Stimulated activated CD4-positive, alpha-beta T cell treated with anti-CD3 and anti-CD28 coated beads, Interleukin-2, amount 100 ng/mL, for 24 hours (primary cell): ENCODE measurements at places on chromosomes 13 and 19.

GRCh38 chr19:3585301-3586126, at the start of gene GIPC3:
GIPC3 (plus strand) TSS chr19:3585478; CDS start chr19:3585598, 120 bp downstream.
- DNase-seq: no peak

- no peak for DNase-seq
Observed at GRCh38 chr13:46149272-46150133, 32.5 kb downstream of the LCP1 start.

DNA sequence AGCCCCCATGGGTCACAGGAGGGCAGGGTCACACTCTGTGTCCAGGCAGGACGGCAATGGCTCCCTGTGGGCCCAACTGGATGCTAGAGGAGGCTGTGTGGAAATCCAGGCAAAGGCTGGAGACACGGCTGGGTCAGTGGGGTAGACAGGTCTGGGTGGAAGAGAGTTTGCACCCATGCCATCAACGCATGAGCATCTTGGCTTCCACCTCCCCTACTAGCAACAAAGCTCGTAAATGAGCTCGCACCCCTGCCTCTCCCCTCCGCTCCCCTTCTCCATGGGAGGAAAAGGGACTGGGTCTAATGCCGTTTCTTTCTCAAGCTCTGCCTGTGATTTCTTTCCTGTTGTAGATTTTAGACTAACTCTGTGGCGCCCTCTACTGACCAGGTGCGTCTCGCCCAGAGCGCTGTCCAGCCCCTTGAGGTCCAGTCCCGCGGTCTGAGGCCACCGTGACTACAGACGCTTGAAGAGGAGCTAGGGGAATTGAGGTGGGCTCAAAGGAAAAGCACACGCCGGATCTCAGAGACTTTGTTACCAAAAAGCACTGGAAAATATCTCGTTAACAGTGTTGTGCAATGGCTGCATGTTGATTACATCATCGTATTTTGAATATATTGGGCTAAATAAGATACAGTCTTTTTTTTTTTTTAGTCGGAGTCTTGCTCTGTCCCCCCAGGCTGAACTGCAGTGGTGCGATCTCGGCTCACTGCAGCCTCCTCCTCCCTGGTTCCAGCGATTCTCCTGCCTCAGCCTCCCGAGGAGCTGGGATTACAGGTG, 50.7 kb upstream of the USP29 start:
- DNase-seq: no peak

DNA sequence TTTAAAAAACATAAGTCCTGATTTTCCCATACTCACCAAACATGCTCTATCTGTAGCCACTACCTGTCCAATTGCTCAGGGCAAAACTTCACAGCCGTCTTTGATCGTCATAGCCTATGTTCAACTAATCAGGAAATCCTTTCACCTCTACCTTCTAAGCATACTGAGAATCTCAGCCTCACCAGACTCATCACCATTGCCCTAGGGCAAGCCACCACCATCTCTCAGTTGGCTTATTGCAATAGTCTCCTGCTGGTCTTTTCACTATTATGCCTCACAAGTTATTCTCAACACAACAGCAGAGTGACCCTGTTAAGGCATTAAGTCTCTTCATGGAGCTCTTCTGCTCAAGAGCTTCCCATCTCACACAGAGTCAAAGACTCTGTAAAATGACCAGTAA, 260.4 kb upstream of the MAB21L1 start:
- DNase-seq: no peak

DNA sequence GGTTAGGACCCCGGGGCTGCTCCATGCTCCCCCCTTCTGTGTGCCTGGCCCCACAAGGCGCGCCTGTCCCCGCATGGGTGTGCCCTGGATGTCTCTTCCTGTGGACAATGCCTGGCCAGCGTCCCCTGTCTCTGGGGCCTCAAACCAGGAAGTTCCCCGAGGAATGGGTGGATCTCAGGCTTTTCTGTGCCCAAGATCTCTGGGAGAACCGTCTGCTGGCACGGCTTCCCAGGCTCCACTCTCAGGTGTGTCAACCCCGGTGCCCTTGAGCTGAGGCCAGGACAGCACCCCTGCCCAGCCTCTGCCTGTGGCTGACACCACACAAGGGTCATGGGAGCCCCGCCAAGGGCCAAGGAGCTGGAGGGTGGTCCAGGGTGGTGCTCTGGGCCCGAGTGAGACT, 15.7 kb downstream of the ZNF444 start:
- DNase-seq: no peak

DNA sequence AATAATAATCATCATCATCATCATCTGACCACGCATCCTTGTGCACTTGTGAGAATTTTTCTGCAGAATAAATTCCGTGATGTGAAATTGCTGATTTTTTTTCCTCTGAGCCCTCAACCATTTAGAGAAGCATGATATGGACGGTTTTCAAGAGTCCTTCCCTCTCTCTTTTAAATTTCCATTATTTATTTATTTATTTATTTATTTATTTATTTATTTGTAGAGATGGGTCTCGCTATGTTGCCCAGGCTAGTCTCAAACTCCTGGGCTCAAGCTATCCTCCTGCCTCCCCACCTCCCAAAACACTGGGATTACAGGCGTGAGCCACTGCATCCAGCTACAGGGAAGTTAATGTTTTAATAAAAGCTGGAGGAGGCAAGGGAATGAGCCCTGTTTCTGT, 39.6 kb downstream of the CACNA1A start:
- DNase-seq: no peak

DNA sequence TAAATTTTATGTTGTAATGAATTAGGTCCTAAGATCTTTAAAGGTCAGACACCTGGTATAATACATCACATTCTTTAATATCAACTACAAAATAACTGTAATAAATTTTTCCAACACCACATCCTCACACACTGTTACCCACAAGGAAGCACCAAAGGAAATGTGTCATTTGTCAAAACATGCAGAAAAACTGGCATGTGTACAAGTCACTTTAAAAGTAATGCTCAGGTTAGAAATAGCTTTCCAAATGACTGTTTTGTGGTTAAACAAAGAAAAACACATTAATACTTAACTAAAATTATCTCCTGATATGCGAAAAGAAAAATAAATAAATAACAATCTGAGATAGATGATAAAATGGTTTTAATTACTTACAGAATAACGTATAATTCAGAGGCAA, 74.7 kb downstream of the MZT1 start:
- DNase-seq: no peak

DNA sequence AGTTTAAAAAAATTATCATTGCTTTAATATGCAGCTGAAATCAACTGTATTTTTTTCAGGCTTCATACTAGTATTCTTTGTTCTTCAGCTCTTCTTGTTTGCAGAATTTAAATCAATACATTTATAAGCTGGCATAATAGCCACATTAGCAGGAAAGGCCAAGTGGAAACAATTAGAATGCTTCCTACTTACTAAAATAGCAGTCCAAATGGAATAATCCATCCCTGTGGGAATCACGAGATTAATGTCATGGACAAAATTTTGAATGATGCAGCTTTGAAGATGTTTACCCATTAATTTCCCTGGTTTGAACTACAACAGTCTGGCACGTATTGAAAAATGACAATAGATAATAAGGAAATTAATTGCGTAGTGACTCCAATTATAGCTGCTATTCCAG, 2650.8 kb downstream of the PCDH9 start:
- no peak for DNase-seq

- no peak for DNase-seq
Observed at GRCh38 chr13:112748947-112749735, 59.3 kb downstream of the ATP11A start.

GRCh38 chr13:28447206-28447605, 47.7 kb downstream of the FLT1 start:
- no peak for DNase-seq

DNA sequence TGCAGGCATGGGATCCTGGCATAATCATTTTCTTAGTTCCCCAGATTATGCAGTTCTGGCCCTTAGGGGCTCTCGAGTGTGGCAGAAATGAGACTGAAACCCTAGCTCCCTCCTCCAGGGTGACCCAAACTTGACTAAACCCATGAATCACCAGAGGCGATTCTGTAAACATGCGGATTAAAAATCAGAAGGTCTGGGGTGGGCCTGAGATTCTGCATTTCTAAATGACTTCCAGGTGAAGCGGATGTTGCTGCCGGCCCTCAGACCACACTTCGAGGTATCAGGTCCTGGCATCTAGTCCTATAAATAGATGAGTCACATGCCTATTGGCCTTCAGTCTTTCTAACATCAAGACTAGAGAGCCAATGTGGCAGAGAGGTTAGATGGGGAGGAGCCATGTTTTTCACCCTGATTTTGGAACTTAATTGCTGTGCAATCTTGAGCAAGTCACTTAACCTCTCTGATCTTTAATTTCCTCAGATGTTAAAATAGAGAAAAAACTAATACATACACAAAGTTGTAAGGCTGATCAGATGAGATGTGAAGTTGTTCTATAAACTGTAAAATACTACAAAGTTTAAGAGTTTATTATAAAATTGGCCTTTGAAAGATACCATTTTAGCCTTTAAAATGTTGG, 431.2 kb downstream of the FOXO1 start:
- no peak for DNase-seq

DNA sequence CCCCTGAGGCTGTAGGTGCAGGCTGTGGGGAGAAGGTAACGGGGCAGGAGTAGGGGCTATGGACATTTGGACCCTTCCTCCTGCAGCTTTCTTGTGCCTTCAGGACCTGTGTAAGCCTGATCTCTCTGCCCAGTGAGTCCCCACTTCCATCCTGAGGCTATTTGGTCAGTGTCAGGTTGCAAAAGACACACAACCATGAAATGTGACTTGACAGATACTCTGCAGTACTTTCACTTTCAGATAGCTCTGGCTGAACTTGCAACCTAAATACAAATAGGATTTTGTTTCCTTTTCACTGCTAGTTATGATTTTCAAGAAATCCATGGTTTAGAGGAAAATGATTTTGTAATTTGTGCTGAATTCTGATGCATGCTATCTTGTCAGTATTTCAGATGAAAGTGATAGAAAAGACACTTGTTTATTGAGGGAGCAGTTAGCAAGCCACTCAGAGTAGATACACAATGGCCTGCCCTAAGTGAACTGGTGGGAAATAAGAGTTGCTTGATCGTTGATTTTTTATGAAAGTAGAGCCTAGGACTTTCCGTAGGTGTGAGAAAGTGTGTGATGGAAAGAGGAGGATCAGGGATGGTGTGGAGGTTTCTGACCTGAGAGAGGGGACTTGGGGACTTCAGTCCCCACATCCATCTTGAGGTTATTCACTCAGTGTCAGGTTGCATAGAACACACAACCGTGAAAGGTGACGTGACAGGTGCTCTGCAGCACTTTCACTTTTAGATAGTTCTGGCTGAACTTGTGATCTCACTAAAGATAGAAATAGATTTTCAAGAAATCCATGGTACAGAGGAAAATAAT, 18.1 kb upstream of the EID2 start:
- no peak for DNase-seq

- no peak for DNase-seq
Observed at GRCh38 chr13:113856716-113857065, 7.2 kb downstream of the GAS6 start.

DNA sequence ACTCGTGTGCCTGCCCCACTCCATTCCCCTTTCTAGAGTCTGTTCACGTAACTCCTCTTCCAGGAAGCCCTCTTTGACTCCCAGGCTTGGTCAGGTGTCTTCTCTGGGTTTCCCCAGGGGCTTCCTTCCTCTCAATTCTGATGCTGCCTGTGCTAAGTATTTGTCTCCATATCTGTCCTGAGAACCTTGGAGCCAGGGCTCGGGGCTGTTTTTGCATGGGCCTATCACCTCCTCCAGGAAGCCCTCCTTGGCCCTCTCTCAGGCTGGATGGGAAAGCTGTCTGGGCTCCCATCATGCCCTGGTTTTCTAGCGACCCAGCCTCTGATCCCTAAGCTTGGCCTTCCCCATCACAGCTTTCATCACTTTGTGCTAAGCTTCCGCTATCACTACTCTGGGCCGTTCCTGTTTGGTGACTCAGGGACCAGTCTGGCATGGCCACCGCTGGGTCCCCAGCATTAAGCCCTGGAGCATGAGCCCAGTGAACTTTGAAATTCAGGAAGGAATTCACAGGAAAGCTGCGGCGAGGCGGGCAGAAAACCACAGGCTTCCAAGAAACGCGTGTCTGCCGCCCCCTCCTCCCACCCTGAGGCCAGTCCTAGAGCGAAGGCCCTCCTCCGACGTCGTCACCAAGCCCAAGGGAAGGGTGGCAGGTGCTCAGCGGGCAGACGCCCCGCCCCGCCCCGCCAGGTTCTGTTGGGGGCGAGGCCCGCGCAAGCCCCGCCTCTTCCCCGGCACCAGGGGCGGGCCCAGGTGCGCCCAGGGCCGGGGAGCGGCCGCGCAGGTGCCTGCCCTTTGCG, 486 bp upstream of the SPINT2 start:
- peak; percentile 81 for DNase-seq

DNA sequence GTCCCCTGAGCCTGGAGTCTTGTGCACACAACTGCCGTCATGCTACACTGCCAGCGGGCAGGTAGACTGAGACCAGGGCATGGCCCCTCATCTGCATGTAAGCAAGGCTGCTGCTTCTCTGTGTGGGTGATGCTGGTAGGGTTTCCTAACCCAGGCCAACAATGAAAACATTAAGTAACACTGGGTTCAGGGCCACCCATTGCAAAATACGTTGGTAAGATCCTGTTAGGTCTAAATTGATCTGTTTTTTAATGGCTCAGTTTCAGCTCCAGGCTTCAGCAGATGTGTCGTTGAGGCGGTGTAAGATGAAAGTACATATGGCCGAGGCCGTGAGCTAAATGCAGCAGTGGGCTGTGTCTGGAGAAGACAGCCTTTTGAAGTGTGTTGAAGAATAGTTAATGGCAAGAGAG, 383.4 kb downstream of the IRS2 start:
- DNase-seq: no peak

DNA sequence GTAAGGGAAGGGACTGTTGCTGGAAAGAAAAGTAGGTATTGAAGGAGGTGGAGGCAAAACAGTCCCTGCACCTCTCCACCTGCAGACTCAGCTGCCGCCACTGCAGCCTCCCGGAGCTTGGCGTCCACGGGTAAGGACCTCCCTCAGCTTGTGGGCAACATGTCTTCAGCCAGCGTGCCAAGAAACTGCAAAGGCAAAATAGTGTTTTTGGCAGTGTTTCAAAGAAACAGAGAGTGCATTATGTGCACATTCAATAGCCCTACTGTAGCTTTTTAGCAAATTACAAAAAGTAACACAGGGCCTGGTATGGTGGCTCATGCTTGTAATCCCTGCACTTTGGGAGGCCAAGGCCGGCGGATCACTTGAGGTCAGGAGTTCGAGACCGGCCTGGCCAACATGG, 57.4 kb downstream of the ATP11A start:
- no peak for DNase-seq

- no peak for DNase-seq
Observed at GRCh38 chr13:112244495-112245177, 131.5 kb upstream of the SPACA7 start.

- peak; percentile 41 for DNase-seq
Observed at GRCh38 chr13:99617474-99618255, 116.4 kb downstream of the TM9SF2 start.

DNA sequence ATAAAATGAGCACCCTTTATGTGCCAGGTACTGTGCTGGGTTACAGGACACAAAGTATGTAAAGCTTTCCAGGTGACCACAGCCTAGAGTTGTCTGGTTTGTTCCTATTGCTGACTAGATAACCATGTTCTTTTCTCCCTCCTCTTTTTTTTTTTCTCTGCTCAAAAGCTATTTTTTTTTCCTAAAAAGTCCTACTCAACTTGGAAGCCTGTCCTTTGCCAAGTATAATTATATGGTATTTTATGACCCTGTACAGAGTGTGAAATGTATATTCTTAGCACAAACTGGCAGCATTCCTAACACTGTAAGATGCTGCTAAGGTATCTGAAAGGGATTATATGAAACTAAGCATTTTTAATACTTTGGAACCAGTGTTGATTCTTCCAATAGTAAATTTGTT, 171.0 kb downstream of the GPC6 start:
- no peak for DNase-seq
